ENCODE measurements at places on chromosomes 16 and 17. TPM values are rescaled to one million over a fixed set of nuclear protein-coding genes. Genes with fewer than 3 reads are reported as not detected.
A peak's percentile ranks its signal among the peaks of the same experiment; 100 is the strongest.

DNA sequence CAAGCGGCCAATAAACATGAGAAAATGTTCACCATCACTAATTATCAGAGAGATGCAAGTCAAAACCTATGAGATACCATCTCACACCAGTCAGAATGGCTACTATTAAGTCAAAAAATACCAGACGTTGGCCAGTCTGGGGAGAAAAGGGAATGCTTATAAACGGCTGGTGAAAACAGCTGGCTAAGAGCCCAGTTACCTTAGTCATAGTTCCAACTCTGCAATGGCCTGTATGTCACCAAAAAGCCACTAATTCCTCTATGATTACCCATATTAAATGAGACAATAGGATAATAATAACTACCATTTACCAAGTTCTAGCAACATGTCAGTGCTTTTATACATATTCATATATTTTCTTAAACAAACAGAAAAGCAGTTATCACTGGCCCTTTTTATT, 42.9 kb upstream of the CDRT4 start:
- no peak overlapping the region for H3K27ac ChIP-seq
- H3K27me3 ChIP-seq: no peaks in the 10 kb centered on the region
- peaks cover 6% of the 10 kb centered on the region for H3K4me1 ChIP-seq
- H3K36me3 ChIP-seq: no peaks in the 10 kb centered on the region

DNA sequence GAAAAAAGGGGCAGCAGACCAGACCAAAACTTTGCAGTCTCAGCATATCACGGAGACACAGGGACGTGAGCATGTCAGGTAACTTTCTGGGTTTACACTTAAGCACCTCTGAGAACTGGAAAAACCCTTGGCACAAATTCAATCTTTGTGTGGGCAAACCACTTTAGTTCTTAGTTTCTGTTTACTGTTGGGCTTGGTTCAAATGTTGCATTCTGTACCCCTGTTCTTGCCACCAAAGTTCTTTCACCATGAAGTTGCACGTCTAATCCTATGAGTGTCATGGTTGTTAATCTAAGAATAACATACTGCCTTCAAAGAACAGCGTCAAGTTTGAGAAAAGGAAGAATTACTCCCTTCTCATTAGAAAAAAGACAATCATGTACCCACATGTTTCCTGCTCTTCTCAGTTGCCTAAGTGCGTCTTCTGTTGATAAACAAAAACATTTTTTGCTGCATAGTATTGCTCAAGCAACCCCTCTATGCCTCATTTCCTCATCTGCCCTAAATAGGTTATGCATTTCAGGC, 11.6 kb downstream of the KRT33A start:
- DNase-seq: no peak
- no peaks in the 10 kb centered on the region for H3K36me3 ChIP-seq
- H3K27me3 ChIP-seq: no peaks in the 10 kb centered on the region

DNA sequence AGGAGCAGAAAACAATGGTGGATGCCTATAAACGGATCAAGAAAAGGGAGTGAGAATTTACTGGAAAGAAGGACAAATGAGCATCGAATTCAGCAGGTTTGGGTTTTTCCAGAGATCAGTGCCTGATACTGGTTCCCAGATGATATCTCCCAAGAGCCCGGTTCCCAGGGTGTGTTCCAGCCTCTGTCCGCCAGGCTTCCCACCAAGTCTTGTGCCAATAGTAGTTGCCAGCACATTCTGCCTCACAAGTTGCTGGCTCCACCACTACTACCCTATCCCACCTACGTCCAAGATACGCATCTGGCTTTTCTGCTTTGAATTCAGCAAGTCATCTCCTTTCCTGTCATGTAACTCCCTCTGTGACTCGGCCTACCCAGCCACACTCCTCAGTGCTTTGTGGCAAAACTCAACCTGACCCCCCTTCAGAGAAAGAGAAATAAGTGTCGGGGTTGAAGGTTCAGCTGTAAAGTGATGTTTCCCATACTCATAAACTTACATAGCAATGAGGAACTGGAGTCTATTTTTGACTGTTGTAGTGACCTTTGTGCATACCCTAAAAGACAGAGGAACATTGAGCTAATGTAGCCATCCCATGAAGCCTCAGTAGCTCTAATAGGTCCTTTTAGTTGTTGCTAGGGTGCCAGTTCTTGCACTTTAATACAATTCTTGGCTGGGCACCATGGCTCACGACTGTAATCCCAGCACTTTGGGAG, 277.0 kb downstream of the IRX3 start:
- H3K4me3 ChIP-seq: no peak overlapping the region
- H3K4me1 ChIP-seq: no peaks in the 10 kb centered on the region
- H3K27me3 ChIP-seq: no peaks in the 10 kb centered on the region
- no peak for DNase-seq
- H3K27ac ChIP-seq: no peak overlapping the region
- no peaks in the 10 kb centered on the region for H3K36me3 ChIP-seq

NKD1 gene
- 5.8 TPM for total RNA-seq

GRCh38 chr17:7717756-7718350, 309 bp downstream of the DNAH2 start:
- no peaks in the 10 kb centered on the region for H3K36me3 ChIP-seq
- no peaks in the 10 kb centered on the region for H3K4me1 ChIP-seq
- DNase-seq: no peak
- peak overlapping the region; percentile 52 for H3K27ac ChIP-seq

- no peaks in the 10 kb centered on the region for H3K4me1 ChIP-seq
- H3K4me3 ChIP-seq: no peak overlapping the region
- no peak overlapping the region for H3K27ac ChIP-seq
- no peak for DNase-seq
Measured at GRCh38 chr16:21638573-21638975, 13.8 kb downstream of the IGSF6 start.

DNA sequence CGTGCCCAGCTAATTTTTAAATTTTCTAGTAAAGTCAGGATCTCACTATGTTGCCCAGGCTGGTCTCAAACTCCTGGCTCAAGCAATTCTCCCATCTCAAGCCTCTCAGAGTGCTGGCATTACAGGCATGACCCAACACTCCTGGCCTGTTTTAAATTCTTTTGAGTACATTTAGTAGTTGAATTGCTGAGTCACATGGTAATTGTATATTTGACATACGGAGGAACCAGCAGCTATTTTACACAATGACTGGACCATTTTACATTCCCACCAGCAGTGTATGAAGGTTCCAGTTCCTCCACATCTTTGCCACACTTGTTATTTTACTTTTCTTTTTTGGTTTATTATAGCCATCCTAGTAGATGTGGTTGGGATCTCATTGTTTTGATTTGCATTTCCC, 43.6 kb downstream of the RHOT1 start:
- no peak overlapping the region for H3K27ac ChIP-seq
- H3K27me3 ChIP-seq: no peaks in the 10 kb centered on the region
- no peaks in the 10 kb centered on the region for H3K4me1 ChIP-seq
- H3K4me3 ChIP-seq: no peak overlapping the region

CIAO2B gene
- total RNA-seq: 19.5 TPM

MYH8 gene
- total RNA-seq: not detected

LAT gene
- total RNA-seq: 2.0 TPM

DNA sequence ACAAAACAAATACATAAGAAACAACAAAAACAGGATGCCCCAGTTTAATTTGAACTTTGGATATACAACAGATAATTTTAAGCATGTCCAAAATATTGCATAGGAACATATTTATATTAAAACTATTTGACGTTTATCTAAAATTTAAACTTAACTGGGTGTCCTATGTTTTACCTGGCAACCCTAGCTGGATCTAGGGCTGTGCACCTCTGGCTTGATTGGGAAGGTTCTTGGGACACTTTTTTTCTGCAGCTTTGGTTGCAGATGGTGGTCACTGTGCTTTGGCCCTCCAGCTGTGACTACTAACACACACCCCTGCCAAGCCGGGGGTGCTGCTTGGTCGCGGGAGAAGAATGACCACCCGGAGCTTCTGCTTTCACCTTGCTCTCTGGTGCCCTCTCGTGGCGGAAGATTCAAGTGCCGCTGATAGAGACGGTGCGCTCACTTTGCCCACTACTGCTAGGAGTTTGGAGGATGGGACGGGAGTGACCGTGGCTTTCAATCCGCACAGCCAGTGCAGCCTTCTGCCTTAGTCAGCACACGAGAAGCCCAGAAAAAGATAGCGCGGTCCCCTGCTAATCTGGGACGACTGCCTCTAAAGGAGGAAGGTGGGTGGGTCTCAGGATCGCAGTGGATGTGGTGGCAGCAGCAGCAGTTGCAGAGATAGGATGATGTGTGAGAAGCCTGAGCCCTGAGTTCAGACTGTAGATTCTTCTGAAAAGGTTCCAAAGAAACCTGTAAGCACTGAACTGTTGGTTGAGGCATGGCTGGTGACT, 6.7 kb downstream of the SPACA3 start:
- DNase-seq: peak; percentile 59
- no peaks in the 10 kb centered on the region for H3K36me3 ChIP-seq
- no peak overlapping the region for H3K4me3 ChIP-seq
- no peak overlapping the region for H3K27ac ChIP-seq
- H3K4me1 ChIP-seq: peaks cover 3% of the 10 kb centered on the region

DYNLRB2 gene
- 0.67 TPM for total RNA-seq

DNA sequence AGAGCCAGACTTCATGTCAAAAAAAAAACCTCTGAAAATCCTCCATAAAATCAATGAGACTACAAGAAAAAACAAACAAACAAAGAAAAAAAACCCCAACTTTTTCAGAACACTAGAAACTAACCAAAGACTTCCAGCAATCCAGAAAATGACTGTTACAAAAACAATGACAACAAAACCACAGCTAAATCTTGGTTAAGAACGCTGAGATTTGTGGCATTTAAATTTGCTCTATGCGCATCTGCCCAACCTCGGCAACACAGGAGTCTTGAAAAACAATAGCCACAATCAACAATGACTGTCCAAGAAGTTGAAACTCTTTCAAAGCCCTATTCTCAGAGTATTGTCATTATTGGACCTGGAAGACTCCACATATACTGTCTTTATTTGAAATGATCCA, 402.4 kb downstream of the ZFHX3 start:
- H3K4me1 ChIP-seq: no peaks in the 10 kb centered on the region
- no peak overlapping the region for H3K4me3 ChIP-seq
- DNase-seq: no peak
- no peak overlapping the region for H3K27ac ChIP-seq
- H3K36me3 ChIP-seq: no peaks in the 10 kb centered on the region

- peaks cover 7% of the 10 kb centered on the region for H3K36me3 ChIP-seq
- no peaks in the 10 kb centered on the region for H3K27me3 ChIP-seq
- no peaks in the 10 kb centered on the region for H3K4me1 ChIP-seq
- no peak overlapping the region for H3K4me3 ChIP-seq
- H3K27ac ChIP-seq: no peak overlapping the region
Measured at GRCh38 chr16:47511882-47512281, 50.8 kb downstream of the PHKB start.

C16orf86 gene
- 2.0 TPM for total RNA-seq

NOS2 gene
- 0.13 TPM for total RNA-seq

DNA sequence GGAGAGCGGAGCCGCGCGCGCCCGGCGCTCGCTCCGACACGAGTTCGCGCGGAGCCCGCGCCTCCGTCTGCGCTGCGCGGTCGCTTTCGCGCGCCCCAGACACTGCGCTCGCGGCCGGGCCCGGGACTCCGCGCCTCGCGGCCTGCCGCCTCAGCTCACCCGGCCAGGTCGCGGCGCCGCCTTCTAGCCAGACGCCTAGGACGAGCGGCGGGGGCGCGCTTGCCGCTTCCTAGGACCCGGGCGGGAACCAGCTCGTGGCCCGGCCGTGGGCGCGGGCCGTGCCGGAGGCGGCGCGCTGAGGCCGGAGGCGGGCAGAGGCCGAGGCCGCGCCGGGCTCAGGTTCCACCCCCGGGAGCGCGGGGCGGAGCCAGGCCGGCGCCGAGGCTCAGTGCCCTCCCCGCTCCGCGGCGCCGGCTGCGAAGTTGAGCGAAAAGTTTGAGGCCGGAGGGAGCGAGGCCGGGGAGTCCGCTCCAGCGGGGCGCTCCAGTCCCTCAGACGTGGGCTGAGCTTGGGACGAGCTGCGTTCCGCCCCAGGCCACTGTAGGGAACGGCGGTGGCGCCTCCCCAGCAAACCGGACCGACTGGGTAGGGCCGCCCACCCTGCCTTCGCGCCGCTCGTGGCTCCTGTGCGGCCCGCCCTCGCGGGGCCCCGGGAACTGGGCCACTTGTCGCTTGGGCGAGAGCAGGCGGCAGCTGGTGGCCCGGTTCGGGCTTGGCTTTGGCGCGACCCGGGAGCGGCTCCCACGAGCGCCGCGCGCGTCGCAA, at the start of gene SPHK1:
Gene SPHK1, plus strand, starts transcription at position 388 of the 765 bp plus-strand sequence. CDS start 1,036 bp downstream, outside the sequence.
- peak within 1 kb of the TSS; percentile 79 for H3K27ac ChIP-seq
- peak; percentile 86 for DNase-seq
- no peaks in the 10 kb centered on the region for H3K4me1 ChIP-seq
- H3K27me3 ChIP-seq: no peaks in the 10 kb centered on the region
- H3K36me3 ChIP-seq: no peaks in the 10 kb centered on the region

DNA sequence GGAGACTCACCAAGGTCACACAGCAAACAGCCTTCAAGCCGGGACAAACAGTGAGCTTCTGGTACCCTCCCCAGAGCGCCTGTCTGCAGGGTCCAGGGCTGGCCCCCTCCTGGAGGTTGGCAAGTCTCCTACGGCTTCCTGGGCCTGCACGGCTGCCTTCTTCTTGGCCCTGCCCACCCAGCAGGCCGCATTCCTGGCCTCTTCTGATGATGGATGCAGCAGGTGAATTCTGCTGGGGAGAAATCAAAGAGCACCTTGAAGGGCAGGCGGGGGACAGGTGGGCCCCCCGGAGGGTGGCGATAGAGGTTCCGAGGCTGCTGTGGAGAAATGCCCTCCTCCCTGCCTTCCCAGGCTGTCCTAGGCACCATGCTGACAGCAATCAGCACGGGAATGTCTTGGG, 3.8 kb upstream of the NOS2 start:
- no peaks in the 10 kb centered on the region for H3K36me3 ChIP-seq
- no peak overlapping the region for H3K4me3 ChIP-seq
- peaks cover 6% of the 10 kb centered on the region for H3K4me1 ChIP-seq
- H3K27me3 ChIP-seq: no peaks in the 10 kb centered on the region
- H3K27ac ChIP-seq: no peak overlapping the region

GRCh38 chr16:24151482-24151939, 104.6 kb upstream of the CACNG3 start:
- no peaks in the 10 kb centered on the region for H3K36me3 ChIP-seq
- no peaks in the 10 kb centered on the region for H3K4me1 ChIP-seq
- no peak for DNase-seq
- no peaks in the 10 kb centered on the region for H3K27me3 ChIP-seq
- no peak overlapping the region for H3K27ac ChIP-seq

TPSB2 gene
- total RNA-seq: 7.5 TPM

GRCh38 chr17:79702034-79702433, 28.7 kb upstream of the ENPP7 start:
- no peaks in the 10 kb centered on the region for H3K4me1 ChIP-seq
- H3K27ac ChIP-seq: no peak overlapping the region
- no peaks in the 10 kb centered on the region for H3K36me3 ChIP-seq
- H3K27me3 ChIP-seq: no peaks in the 10 kb centered on the region
- no peak for DNase-seq

DNA sequence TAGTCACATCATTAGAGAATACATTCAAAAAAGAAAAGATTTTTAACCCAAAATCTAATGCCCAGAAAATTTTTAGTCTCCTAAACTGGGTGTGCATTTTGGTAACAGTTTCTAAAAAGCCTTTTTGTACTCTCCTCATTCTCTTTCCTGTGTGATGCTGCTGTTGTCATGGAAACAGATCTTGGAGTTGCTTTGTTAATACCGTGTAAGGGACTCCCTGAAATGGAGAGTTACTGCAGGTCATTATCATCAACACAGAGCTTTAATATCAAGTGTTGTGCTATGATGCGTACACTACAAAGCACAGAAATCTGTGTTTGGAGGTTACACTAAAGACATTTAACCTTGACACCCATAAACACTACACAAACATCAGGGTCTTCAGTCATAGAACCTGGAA, 216.3 kb downstream of the PRKCA start:
- H3K27me3 ChIP-seq: no peaks in the 10 kb centered on the region
- no peak overlapping the region for H3K27ac ChIP-seq
- no peak overlapping the region for H3K4me3 ChIP-seq
- no peaks in the 10 kb centered on the region for H3K4me1 ChIP-seq

STAC2 gene
- 0.08 TPM for total RNA-seq

All from pancreas (tissue), 10 donors.